GM12878 (cell line): ENCODE measurements at places on chromosomes 4 and X. TPM values are rescaled to one million over a fixed set of nuclear protein-coding genes. Genes with fewer than 3 reads are reported as not detected.

DNA sequence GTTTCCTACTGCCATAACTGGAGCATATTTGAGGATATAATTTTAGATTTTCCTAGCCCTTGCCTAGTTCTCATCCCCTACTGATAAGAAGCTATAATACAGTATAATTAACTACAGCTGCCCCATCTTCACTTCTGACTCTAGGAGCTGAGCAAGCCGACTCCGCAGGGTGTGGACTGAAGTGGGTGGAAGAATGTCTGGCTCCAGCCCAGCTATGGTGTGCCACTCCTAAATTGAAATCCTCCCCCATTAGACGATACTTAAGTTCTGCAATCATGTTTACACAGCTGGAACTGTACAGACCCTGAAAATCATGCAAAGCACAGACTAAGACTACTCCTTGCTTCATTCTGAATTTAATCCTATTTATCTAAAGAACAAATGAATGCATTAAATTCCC is 93.1 kb downstream of the PCDH19 start:
- no peak overlapping the region for H3K4me3 ChIP-seq
- no peak for DNase-seq
- no peaks in the 10 kb centered on the region for H3K4me1 ChIP-seq
- H3K27ac ChIP-seq, result no peak overlapping the region
- no peaks in the 10 kb centered on the region for H3K36me3 ChIP-seq

DNA sequence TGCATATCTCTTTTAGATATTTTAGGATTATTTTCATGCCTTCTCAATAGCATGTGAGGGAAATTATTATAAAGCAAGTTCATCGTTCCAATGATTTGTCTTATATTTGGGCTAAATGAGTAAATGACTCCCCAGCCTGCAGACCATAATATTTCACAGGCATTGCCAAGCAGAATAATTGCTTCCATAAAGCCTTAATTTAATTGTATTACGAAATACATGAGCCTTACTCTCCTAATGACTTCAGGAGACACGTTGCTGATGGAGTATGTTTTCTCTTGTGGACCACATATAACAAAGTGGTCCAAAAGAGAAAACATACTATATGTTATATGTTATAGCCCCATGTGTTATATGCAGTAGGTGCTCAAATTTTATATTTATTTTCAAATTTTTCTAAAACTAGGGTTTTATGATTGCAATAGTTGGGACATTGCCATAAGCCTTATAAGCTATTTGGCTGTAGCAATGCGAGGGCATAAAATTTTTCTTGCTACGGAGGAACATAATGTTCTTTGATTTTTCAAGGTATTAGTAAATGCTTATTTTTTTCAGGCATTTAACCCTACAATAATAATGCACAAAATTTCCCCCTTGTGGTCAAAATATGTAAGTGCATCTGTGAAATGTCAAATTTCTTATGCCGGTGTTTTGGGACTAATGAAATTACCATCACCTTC is 26.2 kb upstream of the TMPRSS11D start:
- no peak overlapping the region for H3K4me3 ChIP-seq
- H3K4me1 ChIP-seq, result no peaks in the 10 kb centered on the region
- DNase-seq, result no peak
- no peaks in the 10 kb centered on the region for H3K36me3 ChIP-seq
- no peak overlapping the region for H3K27ac ChIP-seq

DNA sequence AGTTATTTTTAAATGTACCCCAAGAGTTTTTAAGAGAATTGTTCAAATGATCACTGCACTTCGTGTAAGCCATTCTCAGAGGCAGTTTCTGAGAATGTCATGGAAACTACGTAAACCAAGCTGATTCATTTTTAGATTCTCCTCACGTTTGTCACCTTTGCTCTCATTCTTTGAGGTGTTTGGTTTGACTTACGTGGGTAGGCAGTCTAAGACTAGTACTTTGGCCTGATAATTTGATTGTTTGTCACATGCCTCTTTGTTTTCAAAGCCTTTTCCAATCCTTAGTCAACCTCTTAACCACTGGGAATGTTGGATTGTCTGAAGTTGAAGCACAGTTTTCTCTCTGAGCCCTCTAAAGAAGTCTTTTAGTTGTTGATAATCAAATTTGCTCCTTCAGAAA is 10.5 kb downstream of the SEPTIN11 start:
- H3K36me3 ChIP-seq, result peaks cover 6% of the 10 kb centered on the region
- H3K4me1 ChIP-seq, result no peaks in the 10 kb centered on the region
- no peak overlapping the region for H3K4me3 ChIP-seq
- H3K27ac ChIP-seq, result peak overlapping the region; percentile 0; the same call in 1 of the 2 replicates
- peak; percentile 56 for DNase-seq
- no peaks in the 10 kb centered on the region for H3K27me3 ChIP-seq

GRCh38 chr4:138512756-138513155 is 270.6 kb upstream of the SLC7A11 start:
- H3K27me3 ChIP-seq, result no peaks in the 10 kb centered on the region; the same call in 1 of the 2 replicates
- no peak overlapping the region for H3K27ac ChIP-seq
- no peak overlapping the region for H3K4me3 ChIP-seq
- H3K4me1 ChIP-seq, result no peaks in the 10 kb centered on the region
- no peaks in the 10 kb centered on the region for H3K36me3 ChIP-seq
- no peak for DNase-seq

- H3K4me3 ChIP-seq, result no peak overlapping the region
- no peak overlapping the region for H3K27ac ChIP-seq
- 0 out of 2 replicates have a peak, but pooled peaks cover 3% of the 10 kb centered on the region for H3K27me3 ChIP-seq
- no peaks in the 10 kb centered on the region for H3K4me1 ChIP-seq
- DNase-seq, result no peak
- H3K36me3 ChIP-seq, result no peaks in the 10 kb centered on the region
These were observed 40.4 kb upstream of the PROM1 start for GRCh38 chr4:16124232-16124631.

DNA sequence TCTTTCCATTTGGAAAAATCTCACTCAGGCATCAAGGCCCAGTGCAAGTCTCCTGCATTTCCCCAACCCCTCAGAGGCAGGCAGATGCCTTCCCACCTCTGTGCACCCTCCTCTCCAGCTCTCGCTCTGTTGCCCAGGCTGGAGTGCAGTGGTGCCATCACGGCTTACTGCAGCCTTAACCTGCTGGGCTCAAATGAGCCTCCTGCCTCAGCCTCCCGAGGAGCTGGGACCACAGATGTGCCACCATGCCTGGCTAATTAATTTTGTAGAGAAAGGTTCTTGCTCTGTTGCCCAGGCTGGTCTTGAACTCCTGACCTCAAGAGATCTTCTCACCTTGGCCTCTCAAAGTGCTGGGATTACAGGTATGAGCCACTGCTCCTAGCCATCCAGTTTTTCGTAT is 95.8 kb downstream of the NHSL2 start:
- H3K4me3 ChIP-seq, result no peak overlapping the region
- H3K4me1 ChIP-seq, result no peaks in the 10 kb centered on the region
- no peak for DNase-seq
- no peaks in the 10 kb centered on the region for H3K27me3 ChIP-seq
- no peaks in the 10 kb centered on the region for H3K36me3 ChIP-seq

NUDT10 gene
- total RNA-seq, result not detected in 2 replicates
